Left lobe of liver (tissue), 2 donors: ENCODE measurements at places on chromosomes 7 and 10.

- DNase-seq, result no peak
These were observed 63.6 kb upstream of the DKK1 start for GRCh38 chr10:52250510-52250909.

DNA sequence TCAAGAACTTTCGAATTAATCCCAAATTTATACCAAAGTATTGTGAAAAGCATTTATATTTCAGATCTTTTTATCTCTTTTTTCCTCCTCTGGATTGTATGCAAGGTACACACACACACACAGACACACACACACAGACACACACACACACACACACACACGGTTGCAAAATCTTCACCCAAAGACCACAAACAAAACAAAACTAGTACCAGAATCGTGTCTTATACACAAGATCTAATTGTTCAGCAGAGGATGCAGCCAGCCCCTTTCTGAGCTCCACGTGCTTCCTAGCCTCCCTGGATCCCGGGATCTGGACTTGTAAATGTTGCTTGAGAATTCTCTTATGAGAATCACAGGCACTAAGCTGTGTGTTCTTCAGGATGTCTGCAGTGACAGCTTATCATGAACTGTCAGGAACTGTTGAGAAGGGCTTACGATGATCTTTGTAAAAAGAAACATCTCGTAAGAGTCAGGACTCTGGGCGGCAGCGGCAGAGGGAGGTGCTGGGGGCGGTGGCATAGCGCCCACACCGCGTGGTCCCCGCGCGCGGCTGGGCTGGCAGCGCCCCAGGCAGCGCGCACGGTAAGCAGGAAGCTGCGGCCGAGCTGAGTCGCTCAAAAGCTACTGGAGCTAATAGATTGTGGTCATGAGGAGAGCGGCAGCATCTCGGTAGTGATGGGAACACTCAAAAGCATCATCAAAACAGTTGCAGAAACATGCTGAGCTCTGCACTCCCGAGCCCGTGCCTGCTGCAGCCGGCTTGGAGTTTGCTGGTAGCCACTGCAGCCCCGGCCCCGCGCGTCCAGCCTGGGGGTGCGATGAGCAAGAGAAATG, 277.6 kb downstream of the GATA3 start:
- no peak for DNase-seq

GRCh38 chr10:50809596-50809995, 69.9 kb downstream of the ASAH2B start:
- peak; percentile 64 for DNase-seq

DNA sequence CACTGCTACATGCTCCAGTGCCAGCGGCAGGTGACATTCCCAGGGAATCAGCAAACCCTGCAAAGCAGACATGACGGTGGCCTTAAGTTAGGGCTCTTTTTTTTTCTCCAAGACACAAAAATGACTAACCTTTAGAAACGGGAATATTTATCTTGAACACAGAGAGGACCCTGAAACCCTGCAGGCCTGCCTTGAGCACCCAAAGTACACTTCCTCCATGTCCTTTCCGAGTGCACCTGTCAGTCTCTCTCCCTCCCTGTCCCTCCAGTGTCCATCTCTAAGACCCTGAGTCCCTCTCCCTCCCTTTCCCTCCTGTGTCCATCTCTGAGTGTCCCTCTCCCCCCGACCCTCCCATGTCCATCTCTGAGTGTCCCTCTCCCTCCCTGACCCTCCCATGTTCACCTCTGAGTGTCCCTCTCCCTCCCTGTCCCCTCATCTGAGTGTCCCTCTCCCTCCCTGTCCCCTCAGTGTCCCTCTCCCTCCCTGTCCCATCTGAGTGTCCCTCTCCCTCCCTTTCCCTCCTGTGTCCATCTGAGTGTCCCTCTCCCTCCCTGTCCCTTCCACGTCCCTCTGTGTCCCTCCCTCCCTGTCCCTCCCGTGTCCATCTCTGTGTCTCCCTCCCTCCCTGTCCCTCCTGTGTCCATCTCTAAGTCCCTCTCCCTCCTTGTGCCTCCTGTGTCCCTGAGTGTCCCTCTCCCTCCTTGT, 51.2 kb upstream of the CAMK2B start:
- DNase-seq, result no peak

GRCh38 chr10:24639124-24639523, 84.6 kb downstream of the ARHGAP21 start:
- DNase-seq, result no peak
